B cell (primary cell): ENCODE measurements at places on chromosomes 2 and 18. TPM values are rescaled to one million over a fixed set of nuclear protein-coding genes. Genes with fewer than 3 reads are reported as not detected.

- no peaks in the 10 kb centered on the region for H3K4me1 ChIP-seq
- no peaks in the 10 kb centered on the region for H3K27me3 ChIP-seq
- DNase-seq: no peak
- H3K27ac ChIP-seq: no peak overlapping the region
- no peak overlapping the region for H3K4me3 ChIP-seq
- H3K36me3 ChIP-seq: no peaks in the 10 kb centered on the region
These were observed 13.6 kb downstream of the HPCAL1 start for GRCh38 chr2:10316336-10316735.

DNA sequence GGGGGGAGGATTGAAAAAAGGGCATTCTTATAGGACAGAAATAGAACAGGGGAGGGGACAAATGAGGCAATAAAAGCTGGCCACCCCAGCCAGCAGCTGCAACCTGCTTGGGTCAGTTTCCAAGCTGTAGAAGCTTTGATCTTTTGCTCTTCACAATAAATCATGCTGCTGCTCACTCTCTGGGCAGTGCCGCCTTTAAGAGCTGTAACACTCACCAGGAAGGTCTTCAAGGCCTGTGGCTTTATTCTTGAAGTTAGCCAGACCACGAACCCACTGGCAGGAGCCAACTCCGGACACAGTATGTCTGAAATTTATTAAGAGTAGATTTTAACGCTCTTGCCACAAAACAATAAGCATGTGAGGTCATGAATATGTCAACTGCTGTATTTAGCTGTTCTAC is 649.9 kb upstream of the RAB6C start:
- no peak overlapping the region for H3K4me3 ChIP-seq
- no peak for DNase-seq
- H3K27me3 ChIP-seq: no peaks in the 10 kb centered on the region
- no peak overlapping the region for H3K27ac ChIP-seq
- no peaks in the 10 kb centered on the region for H3K36me3 ChIP-seq

DNA sequence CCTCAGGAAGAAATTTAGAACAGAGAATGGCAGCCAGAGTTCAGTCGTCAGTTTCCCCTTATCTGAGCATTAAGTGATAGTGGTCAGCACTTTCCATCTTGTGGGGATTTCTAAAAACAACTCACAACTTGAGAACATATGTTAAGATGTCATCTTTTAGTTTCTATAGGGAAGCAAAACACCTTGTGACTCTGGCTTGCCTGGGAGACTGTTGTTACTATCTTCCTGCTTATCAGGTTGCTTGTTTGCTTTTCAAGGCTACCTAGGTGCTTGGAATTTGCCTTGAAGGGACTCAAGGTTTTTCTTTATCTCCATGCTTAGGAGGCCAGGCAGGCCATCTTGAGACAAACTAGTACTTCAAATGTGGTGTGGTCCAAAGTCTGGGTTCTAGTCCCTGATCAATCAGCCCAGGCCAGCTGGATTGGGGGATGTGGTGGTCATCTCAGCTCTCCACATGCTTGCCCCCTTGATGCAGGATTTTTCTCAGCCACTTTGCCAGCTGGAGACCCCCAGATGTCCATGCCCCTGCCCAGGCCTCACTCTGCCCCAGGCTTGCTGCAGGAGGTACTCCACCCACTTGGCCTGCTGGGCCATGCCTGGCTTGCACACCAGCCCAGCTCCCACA is 125.9 kb downstream of the LYPD1 start:
- no peaks in the 10 kb centered on the region for H3K27me3 ChIP-seq
- no peak overlapping the region for H3K4me3 ChIP-seq
- no peak for DNase-seq
- no peaks in the 10 kb centered on the region for H3K36me3 ChIP-seq
- H3K4me1 ChIP-seq: no peaks in the 10 kb centered on the region

GRCh38 chr18:12015416-12016062 is 34.2 kb downstream of the IMPA2 start:
- peaks cover 3% of the 10 kb centered on the region for H3K36me3 ChIP-seq
- no peak overlapping the region for H3K27ac ChIP-seq
- no peak for DNase-seq
- H3K4me3 ChIP-seq: no peak overlapping the region
- no peaks in the 10 kb centered on the region for H3K27me3 ChIP-seq

DNA sequence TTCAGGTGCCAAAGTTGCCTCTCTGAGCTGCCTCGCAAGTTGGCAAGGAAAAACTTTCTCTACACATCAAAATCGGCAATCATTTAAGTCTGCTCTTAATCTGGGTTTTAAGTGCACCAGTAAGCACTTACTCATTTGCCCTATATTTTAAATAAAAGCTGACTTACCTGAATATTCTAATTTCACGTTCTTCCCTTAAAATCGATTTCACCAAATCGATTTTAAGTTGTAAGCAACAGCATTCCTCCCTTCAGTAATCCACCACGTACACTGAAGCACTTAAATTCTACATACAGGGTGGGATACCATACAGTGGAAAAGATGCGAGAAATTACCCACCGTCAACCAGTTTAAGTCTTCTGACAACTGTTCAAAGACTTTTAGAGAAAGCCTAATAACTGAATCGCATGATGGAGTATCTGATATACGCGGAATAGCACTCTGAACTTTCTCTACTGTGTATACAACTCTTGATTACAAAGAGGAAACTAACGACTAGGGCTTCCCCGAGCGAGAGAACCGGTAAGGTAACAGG is 1.6 kb downstream of the PPP3R1 start:
- no peaks in the 10 kb centered on the region for H3K27me3 ChIP-seq
- peak overlapping the region; percentile 96 for H3K4me3 ChIP-seq
- peak overlapping the region; percentile 86 for H3K27ac ChIP-seq
- peaks cover 60% of the 10 kb centered on the region for H3K4me1 ChIP-seq
- no peaks in the 10 kb centered on the region for H3K36me3 ChIP-seq

- H3K27me3 ChIP-seq: no peaks in the 10 kb centered on the region
- no peak for DNase-seq
- no peak overlapping the region for H3K27ac ChIP-seq
- H3K36me3 ChIP-seq: no peaks in the 10 kb centered on the region
- no peak overlapping the region for H3K4me3 ChIP-seq
These were observed 280.4 kb downstream of the PARD3B start for GRCh38 chr2:204825681-204826080.

- H3K36me3 ChIP-seq: no peaks in the 10 kb centered on the region
- no peak overlapping the region for H3K27ac ChIP-seq
- no peaks in the 10 kb centered on the region for H3K27me3 ChIP-seq
- H3K4me1 ChIP-seq: no peaks in the 10 kb centered on the region
These were observed 92.9 kb upstream of the SP3 start for GRCh38 chr2:174058026-174058425.

GRCh38 chr18:63590373-63590772 is 3.2 kb downstream of the SERPINB13 start:
- no peaks in the 10 kb centered on the region for H3K36me3 ChIP-seq
- no peak for DNase-seq
- peaks cover 2% of the 10 kb centered on the region for H3K27me3 ChIP-seq
- no peak overlapping the region for H3K4me3 ChIP-seq
- no peaks in the 10 kb centered on the region for H3K4me1 ChIP-seq

DNA sequence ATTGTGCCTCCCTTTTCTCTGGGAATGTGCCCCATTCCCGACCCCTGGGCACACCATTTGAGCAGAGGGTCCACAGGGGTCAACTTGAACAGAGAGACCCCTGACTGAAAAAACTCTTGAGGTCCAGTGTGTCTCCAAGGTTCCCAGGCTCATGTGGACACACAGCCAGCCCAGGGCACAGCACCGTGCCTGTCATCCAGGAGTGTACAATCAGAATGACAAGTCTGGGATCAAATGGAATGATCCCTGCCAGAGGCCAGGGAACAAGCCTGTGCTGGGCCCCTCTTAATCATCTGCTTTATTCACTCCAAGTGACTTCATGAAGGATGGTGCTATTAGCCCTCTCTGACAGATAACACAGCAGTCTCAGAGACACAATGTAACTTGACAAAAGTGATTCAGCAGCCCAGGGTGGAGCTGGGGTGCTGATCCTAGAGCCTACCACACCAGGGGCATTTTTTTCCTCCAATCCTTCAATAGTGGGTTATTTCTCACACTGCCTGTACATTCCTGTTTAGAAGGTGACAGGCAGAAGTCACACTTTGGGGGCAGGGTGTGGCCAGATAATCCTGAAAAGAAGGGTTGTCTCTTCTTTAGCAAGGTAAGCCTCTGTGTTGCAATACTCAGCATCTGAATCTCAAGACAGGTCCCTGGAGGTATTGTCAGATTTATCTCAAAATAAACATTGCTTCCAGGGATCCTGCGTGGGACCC is 84.0 kb upstream of the TMEM200C start:
- no peak overlapping the region for H3K27ac ChIP-seq
- no peaks in the 10 kb centered on the region for H3K36me3 ChIP-seq
- peaks cover 19% of the 10 kb centered on the region for H3K4me1 ChIP-seq
- no peak for DNase-seq

DNA sequence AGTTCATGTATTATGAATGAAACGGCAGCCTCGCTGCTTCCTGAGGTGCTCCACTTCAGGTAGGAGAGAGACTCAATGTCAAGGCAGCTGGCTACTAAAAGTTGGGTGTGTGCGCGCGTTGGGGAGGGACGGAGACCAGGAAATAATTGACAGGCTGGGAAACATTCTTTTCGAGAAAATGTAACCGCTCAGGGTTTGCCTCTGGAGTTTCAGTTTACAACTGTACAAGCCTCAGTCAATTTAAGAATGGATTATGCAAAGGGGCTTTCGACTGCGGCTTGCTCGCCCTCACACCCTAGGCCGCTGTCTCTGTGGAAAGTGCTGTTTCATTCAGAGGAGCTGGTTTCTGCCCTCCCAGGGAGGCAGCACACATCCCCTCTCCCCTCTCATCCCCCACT is 4.4 kb upstream of the SPRED2 start:
- H3K27ac ChIP-seq: no peak overlapping the region
- H3K36me3 ChIP-seq: no peaks in the 10 kb centered on the region
- peaks cover 31% of the 10 kb centered on the region for H3K4me1 ChIP-seq
- peak overlapping the region; percentile 66 for H3K4me3 ChIP-seq
- H3K27me3 ChIP-seq: peaks cover 44% of the 10 kb centered on the region

UCN gene
- total RNA-seq: 2.7 and 3.6 TPM in 2 replicates

DNA sequence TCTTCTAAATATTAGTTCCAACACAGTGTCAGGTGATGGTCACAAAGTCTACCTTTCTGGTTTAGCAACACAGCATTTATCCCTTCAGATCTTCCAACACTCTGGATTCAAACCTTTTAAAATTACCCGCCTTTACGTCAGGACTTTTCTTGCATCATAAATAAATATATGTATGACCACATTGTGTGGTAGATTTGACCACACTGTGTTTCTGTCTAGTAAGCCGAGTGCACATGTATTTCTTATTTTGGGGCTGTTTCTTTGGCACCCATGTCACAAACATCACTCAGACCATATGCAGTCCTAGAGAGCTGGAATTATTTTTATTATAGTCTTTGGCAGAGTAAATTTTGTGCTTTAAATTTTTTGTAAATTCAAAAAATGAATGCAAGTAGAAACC is 172.1 kb downstream of the ANKRD44 start:
- peaks cover 79% of the 10 kb centered on the region for H3K4me1 ChIP-seq
- peaks cover 32% of the 10 kb centered on the region for H3K36me3 ChIP-seq
- H3K27me3 ChIP-seq: no peaks in the 10 kb centered on the region
- no peak overlapping the region for H3K4me3 ChIP-seq

- DNase-seq: no peak
- no peak overlapping the region for H3K4me3 ChIP-seq
- no peak overlapping the region for H3K27ac ChIP-seq
These were observed 239.0 kb upstream of the MMADHC start for GRCh38 chr2:149826471-149827125.

DNA sequence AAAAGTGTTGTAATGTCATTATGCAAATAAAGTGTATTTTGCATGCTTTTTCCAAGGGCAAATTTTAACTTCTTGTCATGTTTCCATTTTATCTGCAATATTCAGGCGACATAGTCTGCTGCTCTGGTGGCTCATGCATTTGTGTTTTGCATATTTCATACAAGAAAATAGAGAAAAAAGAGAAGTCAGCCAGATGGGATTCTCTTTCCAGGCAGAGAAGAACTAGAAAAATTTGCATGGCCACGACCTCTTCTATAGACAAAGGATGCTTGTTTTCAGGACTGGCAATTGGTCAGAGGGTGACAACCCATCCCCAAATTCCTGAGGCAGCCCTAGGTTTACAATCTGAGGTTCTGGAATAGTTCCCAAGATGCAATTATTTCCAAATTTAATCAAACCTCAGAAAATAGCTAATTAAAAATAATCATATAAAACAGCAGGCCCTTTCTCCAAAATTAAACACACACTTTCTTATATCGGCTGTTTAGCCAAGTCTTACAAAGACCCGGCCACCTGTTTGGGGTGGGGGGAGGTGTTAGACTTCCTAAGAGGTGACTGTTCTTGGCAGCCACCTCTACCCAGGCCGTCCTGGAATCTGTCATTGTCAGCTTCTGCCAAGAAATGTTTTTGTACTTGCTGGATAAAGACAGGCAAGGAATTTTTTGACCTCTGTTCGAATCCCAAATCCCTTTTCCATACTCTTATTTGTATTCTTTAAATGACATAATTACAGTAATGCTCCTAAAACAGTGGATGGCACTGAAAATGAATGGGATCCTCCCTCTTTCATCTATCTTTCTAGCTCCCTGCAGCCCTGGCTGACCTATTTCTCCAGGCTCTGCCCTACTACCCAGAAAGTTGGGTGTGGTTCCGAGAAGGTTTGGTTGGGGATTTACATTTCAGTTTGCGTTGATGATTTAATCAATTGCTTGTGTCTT is 20.8 kb upstream of the SOS1 start:
- peak overlapping the region; percentile 59 for H3K27ac ChIP-seq
- DNase-seq: peak; percentile 74
- no peaks in the 10 kb centered on the region for H3K27me3 ChIP-seq
- H3K4me1 ChIP-seq: peaks cover 37% of the 10 kb centered on the region
- H3K4me3 ChIP-seq: no peak overlapping the region
- no peaks in the 10 kb centered on the region for H3K36me3 ChIP-seq
